ENCODE measurements at places on chromosomes 13 and 19.

DNA sequence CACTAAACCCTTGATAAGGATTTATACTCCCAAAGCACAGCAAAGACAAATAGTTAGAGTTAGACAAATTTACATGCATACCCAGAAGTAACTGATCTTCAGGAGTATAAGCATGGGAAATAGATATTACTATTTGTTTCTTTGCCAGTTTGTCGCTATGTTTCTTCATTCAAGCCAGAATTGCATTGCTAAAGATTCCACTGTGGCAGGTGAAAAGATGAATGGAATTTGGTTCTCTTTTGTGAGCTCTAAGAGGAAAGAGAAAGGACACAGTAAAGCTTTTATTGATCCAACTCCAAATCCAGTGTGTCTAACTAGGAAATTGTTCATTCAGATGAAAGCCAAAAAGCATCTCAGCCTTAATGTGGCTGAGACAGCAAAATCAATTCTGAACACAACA, 292.3 kb upstream of the SPRY2 start:
- no peak for DNase-seq

GRCh38 chr19:28169168-28169887, 1043.6 kb downstream of the UQCRFS1 start:
- DNase-seq: no peak

DNA sequence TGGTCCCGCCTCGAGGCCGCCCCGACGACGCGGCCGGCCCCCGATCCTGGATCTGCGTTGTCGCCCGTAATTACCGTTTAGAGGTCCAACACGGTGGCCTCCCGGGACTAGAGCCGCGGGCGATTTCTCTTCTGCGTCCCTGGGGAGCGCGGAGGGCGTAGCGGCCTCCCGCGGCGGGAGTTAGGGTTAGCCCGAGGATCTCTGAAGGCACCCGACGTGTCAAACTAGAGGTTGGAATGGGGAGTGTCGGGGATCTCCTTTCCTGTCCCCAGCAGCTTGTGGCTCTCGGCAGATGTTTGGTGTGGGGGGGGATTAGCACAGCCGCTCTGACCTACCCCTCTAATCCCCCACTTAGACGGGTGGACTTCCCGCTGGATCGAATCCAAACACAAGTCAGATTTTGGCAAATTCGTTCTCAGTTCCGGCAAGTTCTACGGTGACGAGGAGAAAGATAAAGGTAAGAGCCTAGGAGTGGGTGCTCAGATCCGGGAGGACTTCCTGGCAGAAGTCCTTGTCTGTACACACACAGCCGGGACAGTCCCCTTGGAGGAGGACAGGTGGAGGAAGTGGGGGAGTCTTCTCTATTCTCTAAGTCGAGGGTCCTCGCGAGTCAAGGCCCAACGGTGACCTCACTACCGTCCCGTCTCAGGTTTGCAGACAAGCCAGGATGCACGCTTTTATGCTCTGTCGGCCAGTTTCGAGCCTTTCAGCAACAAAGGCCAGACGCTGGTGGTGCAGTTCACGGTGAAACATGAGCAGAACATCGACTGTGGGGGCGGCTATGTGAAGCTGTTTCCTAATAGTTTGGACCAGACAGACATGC, 581 bp downstream of the CALR start:
- DNase-seq: peak; percentile 26

DNA sequence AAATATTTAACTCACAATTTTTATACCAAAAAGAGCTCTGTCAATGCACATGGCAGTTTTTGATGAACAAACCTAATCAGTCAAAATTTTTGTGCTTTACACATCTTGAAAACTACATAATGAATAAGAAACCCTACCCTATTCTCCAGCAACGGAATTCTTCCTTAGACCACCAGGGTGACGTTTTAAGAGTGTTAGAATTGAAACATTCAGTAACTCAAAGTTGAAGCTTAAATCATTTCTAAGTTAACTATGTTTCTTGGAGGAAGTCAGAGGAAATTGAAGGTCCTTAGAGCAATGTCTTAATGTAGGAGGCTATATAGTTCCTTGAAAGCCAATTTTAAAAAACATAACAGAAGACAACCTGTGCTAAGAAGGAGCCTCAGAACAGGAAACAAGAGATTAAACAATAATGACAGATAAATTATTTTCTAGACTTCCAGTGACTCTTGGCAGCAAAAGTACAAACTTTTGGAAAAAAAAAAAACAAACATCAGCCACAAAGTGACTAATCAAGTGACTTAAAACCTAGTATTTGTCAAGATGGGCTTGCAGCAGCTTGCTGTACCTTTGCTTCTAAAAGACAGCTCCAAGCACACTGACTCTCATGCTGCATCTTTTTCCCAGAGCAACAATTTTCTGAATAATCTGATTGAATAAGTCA, 6.2 kb downstream of the SPRY2 start:
- no peak for DNase-seq

Data from non-pigmented ciliary epithelial cell (primary cell).